ENCODE measurements at places on chromosomes 4 and X.
A peak's percentile ranks its signal among the peaks of the same experiment; 100 is the strongest.

- DNase-seq, result no peak
These were observed 207.1 kb downstream of the TRAM1L1 start for GRCh38 chr4:116878280-116878679.

DNA sequence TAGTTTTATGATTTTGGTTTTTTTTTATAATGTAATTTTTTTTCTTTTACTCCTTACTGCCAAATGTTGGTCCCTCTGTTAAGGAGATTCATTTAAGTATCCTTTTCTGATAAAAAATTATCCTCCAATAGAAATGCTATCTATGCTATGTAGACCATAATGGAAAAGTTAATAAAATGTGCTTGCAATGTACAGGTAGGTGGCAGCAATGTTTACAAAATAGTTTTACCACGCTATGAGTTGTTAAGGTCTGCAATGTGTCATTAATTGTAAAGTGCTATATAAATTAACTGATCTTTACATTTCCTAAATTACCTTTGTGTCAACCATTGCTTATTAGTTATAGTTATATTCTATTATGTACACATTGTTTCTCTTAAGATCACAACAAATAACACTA, 3.8 kb upstream of the CENPC start:
- DNase-seq, result no peak

DNA sequence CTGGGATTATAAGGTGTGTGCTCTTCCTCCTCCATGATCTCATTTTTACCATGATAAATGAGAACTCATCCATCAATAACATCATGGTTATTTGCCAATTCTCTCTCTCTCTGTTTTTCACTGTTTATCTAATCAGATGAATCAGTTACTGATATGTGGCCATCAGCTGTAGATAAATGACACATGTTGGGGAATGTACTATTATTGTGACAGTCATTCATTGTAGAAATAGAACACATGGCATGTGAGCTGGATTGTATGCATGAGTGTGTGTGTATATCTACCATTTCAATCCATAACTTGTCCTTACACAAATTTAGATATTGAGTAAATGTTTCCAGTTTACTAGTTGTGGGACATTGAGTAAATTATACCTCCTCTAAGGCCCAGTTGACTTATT, 53.0 kb downstream of the OSTC start:
- DNase-seq, result no peak

- no peak for DNase-seq
These were observed 150.4 kb downstream of the SOWAHB start for GRCh38 chr4:76747563-76747962.

DNA sequence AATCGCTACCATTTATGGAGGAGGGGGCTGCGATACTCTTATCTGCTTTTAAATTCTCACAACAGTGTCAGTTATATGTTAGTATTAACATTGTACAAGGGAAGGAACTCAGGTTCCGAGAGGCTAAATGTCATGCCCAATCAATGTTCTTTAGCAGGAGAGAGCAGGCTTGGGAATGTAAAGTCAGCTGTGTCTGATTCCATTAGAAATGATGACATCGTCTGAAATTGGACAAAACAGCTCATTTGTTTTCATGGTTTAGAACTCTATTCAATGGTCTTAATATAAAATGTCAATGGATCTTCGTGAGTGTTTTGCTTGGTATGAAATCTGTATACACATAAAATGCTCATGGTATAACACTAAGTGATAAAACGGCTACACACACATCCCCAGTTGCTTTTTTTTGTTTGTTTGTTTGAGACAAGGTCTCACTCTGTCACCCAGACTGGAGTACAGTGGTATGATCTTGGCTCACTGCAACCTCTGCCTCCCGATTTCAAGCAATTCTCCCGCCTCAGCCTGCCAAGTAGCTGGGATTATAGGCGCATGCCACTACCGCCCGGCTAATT, 11.9 kb upstream of the SH3KBP1 start:
- DNase-seq, result no peak

DNA sequence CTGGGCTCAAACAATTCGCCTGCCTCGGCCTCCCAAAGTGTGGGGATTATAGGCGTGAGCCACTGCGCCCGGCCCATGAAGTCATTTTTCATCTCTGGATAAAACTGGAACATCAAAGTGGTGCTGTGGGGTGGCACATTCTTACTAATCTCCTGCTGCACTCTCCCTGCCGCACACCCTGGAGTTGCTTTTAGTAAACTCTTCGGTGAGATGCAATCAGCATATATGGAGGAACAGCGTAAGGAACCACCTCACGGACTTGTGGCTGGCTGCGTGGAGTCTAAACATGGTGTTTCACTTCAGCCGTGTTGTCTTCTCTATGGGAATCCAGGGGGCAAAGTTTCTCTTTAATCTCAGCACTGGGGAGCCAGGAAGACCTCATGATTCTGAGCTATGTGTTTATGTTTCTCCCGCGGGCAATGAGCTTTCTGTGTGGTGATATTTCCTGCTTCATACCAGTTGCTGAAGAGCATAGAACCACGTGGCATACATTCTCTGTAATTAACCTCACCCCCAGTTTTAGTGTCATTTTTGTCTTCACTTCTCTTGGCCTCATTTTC, 2.1 kb upstream of the RHOH start:
- no peak for DNase-seq

GRCh38 chrX:119236623-119237561, 807 bp downstream of the PGRMC1 start:
- DNase-seq, result peak; percentile 1

DNA sequence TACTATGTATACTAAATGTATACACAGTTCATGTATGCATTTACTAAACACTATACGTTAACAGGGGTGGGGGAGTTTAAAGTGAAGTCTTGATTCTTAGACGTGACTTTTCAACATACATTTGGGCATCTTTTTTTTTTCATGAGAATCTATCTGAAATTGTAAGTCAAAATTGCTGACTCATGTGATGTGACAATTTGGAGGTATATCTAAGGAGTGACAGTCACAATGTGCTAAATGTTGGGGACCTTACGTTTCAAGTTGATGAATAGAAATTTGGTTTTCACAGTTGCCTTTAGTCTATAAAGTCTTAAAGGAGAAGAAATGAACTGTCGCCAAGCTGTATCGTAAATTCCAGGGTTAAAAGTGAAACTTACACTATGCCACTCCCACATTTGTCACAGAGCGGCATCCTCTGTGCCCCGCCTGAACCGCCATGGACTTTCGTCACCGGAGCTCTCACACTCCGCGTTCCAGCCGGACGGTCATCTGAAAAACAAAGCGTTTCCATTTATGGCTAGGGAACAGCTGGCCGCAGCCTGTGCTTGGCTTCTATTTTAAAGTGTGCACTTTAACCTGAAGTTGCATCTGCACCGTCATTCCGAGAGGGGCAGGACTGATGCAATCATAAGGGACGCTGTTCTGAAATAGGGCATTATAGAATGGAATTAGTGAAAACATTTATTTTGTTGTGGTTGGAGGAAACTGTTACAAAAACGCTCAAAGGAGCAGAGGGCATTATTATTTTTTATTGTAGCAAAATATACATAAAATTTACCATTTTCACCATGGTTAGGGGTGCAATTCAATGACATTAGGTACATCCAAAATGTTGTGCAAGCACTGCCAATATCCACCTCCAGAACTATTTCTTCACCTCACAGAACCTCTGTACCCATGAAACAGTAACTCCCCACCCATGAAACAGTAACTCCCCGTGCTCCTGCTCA, 30.9 kb downstream of the PDLIM3 start:
- DNase-seq, result no peak

- DNase-seq, result no peak
These were observed 56.7 kb downstream of the PRPS1 start for GRCh38 chrX:107684956-107685385.

DNA sequence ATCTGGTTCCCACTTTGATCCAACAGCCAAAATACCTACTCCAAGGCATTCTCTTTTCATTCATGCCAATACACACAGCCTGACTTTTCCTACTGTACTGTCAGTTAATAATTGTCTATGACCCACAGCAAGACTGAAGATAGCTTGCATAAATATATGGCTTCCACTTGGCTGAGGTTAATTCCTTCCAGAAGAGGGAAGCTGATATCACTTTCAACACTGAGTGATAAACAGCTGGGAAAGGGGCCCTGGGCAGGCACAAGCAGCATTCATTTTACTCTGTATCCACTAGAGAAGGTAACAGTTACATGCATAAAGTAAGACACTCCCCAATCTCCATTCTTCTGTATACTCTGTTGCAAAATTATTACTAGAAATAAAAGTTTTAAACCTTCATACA, 200.2 kb upstream of the UGT8 start:
- no peak for DNase-seq

DNA sequence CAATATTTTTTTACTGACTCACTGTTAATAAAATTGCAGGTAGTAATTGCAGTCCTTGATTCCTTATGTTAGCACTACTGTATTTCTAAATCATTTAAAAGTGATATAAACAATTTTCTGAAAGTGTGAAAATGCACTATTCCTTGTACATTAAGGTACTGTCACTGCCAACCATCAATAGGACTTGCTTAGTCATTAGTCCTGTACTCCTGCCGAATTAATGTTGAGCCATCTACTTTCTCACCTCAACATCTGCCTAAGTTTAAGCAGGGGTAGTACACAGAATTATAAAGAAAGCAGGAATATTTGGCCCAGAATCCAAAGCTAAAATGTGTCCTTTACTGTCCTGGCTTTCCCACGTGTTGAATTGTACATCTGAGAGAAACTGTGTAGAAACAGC, 87.0 kb upstream of the TRPC3 start:
- no peak for DNase-seq

DNA sequence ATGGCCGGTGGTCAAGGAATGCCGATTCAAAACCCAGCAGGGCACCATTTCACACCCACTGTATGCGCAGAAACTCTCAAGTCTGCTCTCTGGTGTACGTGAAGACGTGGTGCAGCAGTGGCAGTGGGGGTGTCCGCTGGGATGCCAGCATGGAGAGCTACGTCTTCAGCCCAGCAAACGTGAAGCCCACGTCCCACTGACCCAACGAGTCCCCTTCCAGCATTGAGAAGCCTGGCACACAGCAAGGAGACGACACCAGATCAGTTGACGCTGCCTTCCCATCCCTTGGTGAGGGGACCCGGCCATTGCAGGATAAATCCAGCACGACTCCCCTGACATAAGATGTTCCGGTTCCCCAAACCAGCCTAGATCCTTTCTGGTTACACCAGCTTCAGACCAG, 2.2 kb upstream of the PLXNB3 start:
- DNase-seq, result no peak

All from activated T-cell treated with anti-CD3 and anti-CD28 coated beads for 1 hour (primary cell).